ENCODE measurements at places on chromosomes 13 and 19.

DNA sequence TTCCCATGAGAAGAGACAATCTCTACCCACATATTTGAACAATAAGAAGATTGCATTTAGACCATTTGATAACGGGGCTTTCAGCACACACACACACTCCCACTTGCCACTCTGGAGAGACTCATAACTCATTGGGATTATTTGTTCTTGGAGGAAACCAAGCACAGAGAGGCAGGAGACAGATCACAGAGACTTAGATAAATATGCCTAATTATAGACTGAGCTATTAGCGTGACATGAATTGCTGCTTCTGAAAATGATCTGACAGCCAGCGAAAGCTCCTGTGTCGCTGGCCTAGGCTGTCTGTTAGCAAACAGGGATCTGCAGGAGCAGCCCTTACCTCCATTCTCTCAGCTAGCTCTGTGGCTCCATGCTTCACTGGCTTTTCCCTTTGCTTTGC, 111.4 kb downstream of the CCNA1 start:
- no peak overlapping the region for H3K4me3 ChIP-seq
- H3K27me3 ChIP-seq, result no peaks in the 10 kb centered on the region
- DNase-seq, result no peak
- no peak overlapping the region for H3K27ac ChIP-seq
- H3K4me1 ChIP-seq, result no peaks in the 10 kb centered on the region

DNA sequence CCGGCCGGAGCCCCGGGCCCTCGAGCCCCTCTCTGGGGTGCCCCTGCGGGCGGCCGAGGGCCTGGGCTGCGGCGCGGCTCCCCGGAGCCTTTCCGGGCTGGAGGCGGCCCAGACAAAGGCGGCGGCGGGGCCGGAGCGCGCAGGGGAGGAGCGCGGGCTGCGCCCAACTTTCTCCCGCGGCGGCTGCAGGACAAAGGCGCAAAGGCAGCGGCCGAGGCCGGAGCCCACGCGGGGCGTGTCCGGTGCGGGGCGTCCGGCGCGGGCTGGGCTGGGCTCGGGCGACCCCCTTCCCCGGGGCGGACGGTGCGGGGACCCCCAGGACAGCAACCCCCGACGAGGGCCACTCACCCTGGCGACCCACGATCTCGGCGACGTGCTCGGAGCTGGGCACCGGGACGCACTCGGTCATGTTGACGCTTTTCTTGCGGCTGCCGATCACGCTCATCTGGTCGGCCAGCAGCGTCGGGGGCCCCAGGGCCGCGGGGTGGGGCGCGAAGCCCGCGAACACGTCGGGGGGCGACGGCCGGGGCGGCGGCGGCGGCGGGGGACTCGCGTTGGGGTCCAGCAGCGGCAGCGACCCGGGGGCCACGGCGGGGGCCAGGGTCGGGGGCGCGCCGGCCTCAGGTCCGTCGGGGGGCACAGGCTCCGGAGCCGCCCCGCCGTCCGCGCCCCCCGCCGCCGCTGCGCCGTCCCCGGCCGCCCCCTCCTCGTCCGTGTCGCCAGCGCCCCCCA, 843 bp downstream of the MEX3D start:
- H3K27ac ChIP-seq, result no peak overlapping the region
- peak; percentile 97 for DNase-seq
- H3K4me1 ChIP-seq, result peaks cover 5% of the 10 kb centered on the region
- H3K36me3 ChIP-seq, result no peaks in the 10 kb centered on the region
- peaks cover 6% of the 10 kb centered on the region for H3K27me3 ChIP-seq
- H3K4me3 ChIP-seq, result peak overlapping the region; percentile 82

DNA sequence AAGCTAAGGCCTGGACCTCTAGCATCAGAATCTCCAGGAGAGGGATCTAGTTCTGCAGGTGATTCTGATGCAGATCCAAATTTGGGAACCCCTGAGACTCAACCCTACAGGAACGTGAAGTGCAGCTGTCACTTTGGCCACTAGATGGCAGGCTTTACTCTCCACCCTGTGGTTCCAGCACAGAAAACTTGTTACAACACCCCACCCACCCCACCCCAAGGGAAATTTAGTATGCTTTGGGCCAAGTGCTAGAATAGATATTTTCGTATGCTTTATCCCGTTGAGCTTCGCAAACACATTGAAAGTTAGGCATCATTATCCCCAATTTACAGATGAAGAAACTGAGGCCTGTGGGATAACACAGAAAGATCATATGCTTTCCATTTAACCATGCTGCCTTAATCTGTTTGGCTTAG, 232.0 kb downstream of the B3GLCT start:
- no peak overlapping the region for H3K27ac ChIP-seq
- no peak overlapping the region for H3K4me3 ChIP-seq
- no peaks in the 10 kb centered on the region for H3K27me3 ChIP-seq
- no peaks in the 10 kb centered on the region for H3K36me3 ChIP-seq
- peak; percentile 76 for DNase-seq
- H3K4me1 ChIP-seq, result peaks cover 6% of the 10 kb centered on the region

GRCh38 chr19:49475191-49475917, 1.3 kb downstream of the FLT3LG start:
- no peaks in the 10 kb centered on the region for H3K36me3 ChIP-seq
- H3K27me3 ChIP-seq, result no peaks in the 10 kb centered on the region
- H3K27ac ChIP-seq, result no peak overlapping the region
- H3K4me3 ChIP-seq, result peak overlapping the region; percentile 92
- peaks cover 6% of the 10 kb centered on the region for H3K4me1 ChIP-seq

- no peaks in the 10 kb centered on the region for H3K36me3 ChIP-seq
- no peak overlapping the region for H3K4me3 ChIP-seq
- no peak for DNase-seq
- no peak overlapping the region for H3K27ac ChIP-seq
- H3K27me3 ChIP-seq, result no peaks in the 10 kb centered on the region
- H3K4me1 ChIP-seq, result peaks cover 3% of the 10 kb centered on the region
Observed at GRCh38 chr13:27637289-27637626, 15.6 kb downstream of the POLR1D start.

GRCh38 chr19:2426611-2427428, 566 bp downstream of the TIMM13 start:
- peak; percentile 97 for DNase-seq
- H3K36me3 ChIP-seq, result peaks cover 28% of the 10 kb centered on the region
- peak overlapping the region; percentile 96 for H3K27ac ChIP-seq
- no peaks in the 10 kb centered on the region for H3K27me3 ChIP-seq
- H3K4me1 ChIP-seq, result peaks cover 24% of the 10 kb centered on the region

GRCh38 chr13:113604186-113604585, 19.6 kb downstream of the TFDP1 start:
- H3K36me3 ChIP-seq, result peaks cover 23% of the 10 kb centered on the region
- DNase-seq, result peak; percentile 84
- no peaks in the 10 kb centered on the region for H3K4me1 ChIP-seq

GRCh38 chr13:48457578-48458242, 44.8 kb upstream of the LPAR6 start:
- no peak overlapping the region for H3K4me3 ChIP-seq
- DNase-seq, result no peak
- no peaks in the 10 kb centered on the region for H3K27me3 ChIP-seq
- H3K4me1 ChIP-seq, result no peaks in the 10 kb centered on the region
- peaks cover 27% of the 10 kb centered on the region for H3K36me3 ChIP-seq

- H3K36me3 ChIP-seq, result peaks cover 55% of the 10 kb centered on the region
- peak; percentile 87 for DNase-seq
- no peaks in the 10 kb centered on the region for H3K4me1 ChIP-seq
- H3K27ac ChIP-seq, result no peak overlapping the region
- no peaks in the 10 kb centered on the region for H3K27me3 ChIP-seq
Observed at GRCh38 chr19:10828981-10829821, 6.8 kb downstream of the TMED1 start.

DNA sequence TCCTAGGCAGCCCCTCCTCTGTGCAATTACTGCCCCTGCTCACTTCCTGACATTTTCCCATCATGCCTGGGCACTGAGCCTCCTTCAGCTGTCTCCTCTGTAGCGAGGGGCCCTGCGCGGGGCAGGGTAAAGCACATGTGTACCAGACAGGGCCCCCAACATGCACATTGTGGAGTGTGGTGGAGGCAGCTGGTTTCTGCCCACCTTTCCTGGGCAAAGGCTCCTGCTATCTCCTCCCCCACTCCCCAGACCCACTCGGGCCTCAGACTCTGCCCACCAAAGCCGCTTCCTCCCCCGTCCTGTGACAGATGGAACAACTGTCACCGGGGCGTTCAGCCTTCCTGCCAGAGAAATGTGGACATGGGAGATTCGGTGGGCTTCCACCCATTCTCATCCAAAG, 2.9 kb upstream of the KPTN start:
- H3K36me3 ChIP-seq, result peaks cover 42% of the 10 kb centered on the region
- peaks cover 4% of the 10 kb centered on the region for H3K4me1 ChIP-seq
- no peak overlapping the region for H3K4me3 ChIP-seq

- peak overlapping the region; percentile 66 for H3K27ac ChIP-seq
- peak; percentile 53 for DNase-seq
- no peaks in the 10 kb centered on the region for H3K27me3 ChIP-seq
- H3K36me3 ChIP-seq, result peaks cover 29% of the 10 kb centered on the region
- peak overlapping the region; percentile 100 for H3K4me3 ChIP-seq
Observed at GRCh38 chr19:12937093-12937926, 1.1 kb upstream of the CALR start.

- no peak overlapping the region for H3K27ac ChIP-seq
- no peaks in the 10 kb centered on the region for H3K27me3 ChIP-seq
- H3K4me3 ChIP-seq, result no peak overlapping the region
- H3K36me3 ChIP-seq, result no peaks in the 10 kb centered on the region
- no peaks in the 10 kb centered on the region for H3K4me1 ChIP-seq
Observed at GRCh38 chr13:80296638-80297037, 44.3 kb downstream of the SPRY2 start.

GRCh38 chr13:90721937-90722336, 625.5 kb upstream of the MIR17HG start:
- no peaks in the 10 kb centered on the region for H3K36me3 ChIP-seq
- no peak overlapping the region for H3K4me3 ChIP-seq
- no peak overlapping the region for H3K27ac ChIP-seq
- no peak for DNase-seq

DNA sequence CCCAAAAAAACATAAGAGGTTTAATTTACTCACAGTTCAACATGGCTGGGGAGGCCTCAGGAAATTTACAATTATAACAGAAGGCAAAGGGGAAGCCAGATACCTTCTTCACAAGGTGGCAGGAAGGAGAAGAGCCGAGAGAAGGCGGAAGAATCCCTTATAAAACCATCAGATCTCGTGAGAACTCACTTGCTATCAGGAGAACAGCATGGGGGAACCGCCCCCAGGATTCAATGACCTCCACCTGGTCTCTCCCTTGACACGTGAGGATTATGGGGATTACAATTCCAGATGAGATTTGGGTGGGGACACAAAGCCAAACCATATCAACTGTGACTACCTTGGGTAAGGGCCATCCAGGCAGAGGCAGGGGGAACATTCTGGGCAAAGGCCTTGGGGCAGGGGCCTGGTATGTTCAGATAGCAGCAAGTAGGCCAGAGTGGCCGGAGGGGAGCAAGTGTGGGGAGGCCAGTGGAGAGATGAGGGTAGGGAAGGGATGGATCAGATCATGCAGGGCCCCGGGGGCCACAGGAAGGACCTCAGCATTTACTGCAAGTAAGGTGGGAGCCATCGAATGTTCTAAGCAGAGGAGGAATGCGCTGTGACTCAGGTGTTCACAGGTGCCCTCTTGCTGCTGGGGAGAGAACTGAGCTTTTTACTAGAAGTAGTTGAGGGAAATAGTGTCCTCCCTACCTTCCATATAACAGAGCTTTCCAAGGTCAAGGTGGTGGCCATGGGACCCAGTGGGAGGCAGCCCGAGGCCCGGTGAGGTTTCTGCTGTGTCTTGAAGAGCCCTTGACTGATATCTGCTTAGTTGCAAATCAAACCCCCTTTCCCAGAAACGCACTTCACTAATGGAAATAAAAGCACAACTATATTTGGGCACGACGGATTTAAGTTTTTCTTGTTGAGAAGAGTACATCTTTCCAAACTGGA, 18.0 kb downstream of the RAB3D start:
- H3K4me3 ChIP-seq, result no peak overlapping the region
- H3K36me3 ChIP-seq, result no peaks in the 10 kb centered on the region
- no peak overlapping the region for H3K27ac ChIP-seq
- peaks cover 14% of the 10 kb centered on the region for H3K4me1 ChIP-seq
- H3K27me3 ChIP-seq, result no peaks in the 10 kb centered on the region

- H3K36me3 ChIP-seq, result no peaks in the 10 kb centered on the region
- peaks cover 34% of the 10 kb centered on the region for H3K27me3 ChIP-seq
- H3K27ac ChIP-seq, result no peak overlapping the region
- H3K4me1 ChIP-seq, result no peaks in the 10 kb centered on the region
Observed at GRCh38 chr19:39202998-39203355, 1.1 kb downstream of the SYCN start.

DNA sequence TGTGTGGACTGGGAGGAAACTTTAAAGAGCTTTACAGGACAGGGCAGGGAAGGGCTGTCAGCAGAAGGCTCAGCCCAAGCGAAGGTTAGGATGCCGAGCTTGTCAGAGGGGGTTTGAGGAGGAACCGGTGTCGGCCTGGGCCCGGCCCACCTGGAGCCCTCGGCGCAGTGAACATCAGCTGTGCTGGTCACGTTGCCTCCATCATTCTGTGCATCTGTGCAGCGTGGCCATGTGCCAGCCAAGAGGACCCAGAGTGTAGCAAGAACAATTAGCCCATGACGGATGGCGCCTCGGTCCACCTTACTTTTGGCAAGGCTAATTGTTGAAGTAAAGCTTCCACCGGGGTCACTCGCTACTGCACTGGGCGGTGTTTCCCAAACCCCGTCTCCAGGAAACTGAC, 161.4 kb downstream of the PTPRS start:
- DNase-seq, result peak; percentile 46
- no peak overlapping the region for H3K27ac ChIP-seq
- H3K4me1 ChIP-seq, result peaks cover 6% of the 10 kb centered on the region

GRCh38 chr19:33493401-33494275, 28.0 kb downstream of the PEPD start:
- no peaks in the 10 kb centered on the region for H3K4me1 ChIP-seq
- no peak overlapping the region for H3K27ac ChIP-seq
- DNase-seq, result peak; percentile 54
- no peaks in the 10 kb centered on the region for H3K27me3 ChIP-seq
- no peak overlapping the region for H3K4me3 ChIP-seq

DNA sequence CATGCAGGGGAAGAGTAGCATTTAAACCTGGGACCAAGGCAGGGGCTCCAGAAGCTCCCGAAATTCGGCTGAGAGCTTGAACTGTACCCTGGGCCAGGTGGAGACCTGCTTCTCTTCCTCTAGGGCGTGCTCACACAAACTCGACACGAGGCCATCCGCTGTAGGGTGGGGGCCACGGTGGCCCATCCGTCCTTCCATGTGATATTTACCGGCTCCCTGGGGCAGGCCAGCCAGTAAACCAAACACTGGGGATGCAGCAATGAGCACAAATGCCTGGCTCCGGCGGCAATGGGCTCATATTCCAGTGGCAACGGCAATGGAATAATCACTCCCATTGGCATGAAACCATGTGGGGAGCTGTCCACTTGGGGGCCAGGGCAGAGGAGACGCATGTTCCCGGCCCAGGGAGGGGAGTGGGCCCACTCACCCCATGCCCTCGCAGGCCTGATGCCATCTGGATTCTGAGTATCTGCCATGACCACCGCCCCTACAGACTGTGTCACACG, 10.8 kb downstream of the SH3GL1 start:
- H3K27ac ChIP-seq, result peak overlapping the region; percentile 41
- no peak overlapping the region for H3K4me3 ChIP-seq

GRCh38 chr13:51564252-51564651, 20.0 kb upstream of the WDFY2 start:
- H3K27ac ChIP-seq, result no peak overlapping the region
- H3K4me1 ChIP-seq, result no peaks in the 10 kb centered on the region
- no peaks in the 10 kb centered on the region for H3K36me3 ChIP-seq
- peak; percentile 69 for DNase-seq
- no peaks in the 10 kb centered on the region for H3K27me3 ChIP-seq
- no peak overlapping the region for H3K4me3 ChIP-seq
